ENCODE measurements at places on chromosomes 11 and 22.

- DNase-seq: no peak
Measured at GRCh38 chr22:38505541-38506117, 482 bp downstream of the DDX17 start.

DNA sequence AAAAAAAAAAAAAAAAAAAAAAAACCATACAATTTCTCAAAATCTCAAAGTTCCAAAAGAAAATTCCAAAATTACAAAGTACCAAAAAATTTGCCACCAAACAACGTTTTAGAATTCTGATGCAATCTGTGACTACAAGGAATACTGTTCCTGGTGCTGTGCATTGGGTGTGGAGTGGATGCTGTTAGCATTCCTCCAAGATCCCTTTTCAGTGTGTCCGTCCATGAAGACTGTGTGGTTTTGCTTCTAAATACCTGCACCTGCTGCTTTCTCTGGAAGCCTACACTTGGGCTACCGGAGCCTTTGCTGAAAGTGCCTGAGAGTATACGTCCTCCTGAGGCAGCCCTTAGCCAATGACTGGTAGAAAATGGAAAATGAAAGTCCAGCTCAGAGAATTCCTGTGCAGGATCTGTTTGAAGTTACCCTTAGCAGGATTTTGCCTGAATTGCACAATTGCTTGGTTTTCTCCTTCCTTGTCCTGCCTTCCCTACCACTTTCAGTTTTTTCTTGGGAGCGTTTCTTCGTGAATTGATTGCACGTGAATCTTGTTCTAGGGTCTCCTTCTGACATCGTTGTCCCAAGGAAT, 140.8 kb downstream of the TRPC6 start:
- no peak for DNase-seq

- peak; percentile 37 for DNase-seq
Measured at GRCh38 chr11:15159085-15159484, 44.4 kb downstream of the INSC start.

GRCh38 chr22:36998620-36999351, 20.5 kb downstream of the TST start:
- DNase-seq: peak; percentile 64

GRCh38 chr11:15668718-15669117, 554.0 kb downstream of the INSC start:
- DNase-seq: no peak

DNA sequence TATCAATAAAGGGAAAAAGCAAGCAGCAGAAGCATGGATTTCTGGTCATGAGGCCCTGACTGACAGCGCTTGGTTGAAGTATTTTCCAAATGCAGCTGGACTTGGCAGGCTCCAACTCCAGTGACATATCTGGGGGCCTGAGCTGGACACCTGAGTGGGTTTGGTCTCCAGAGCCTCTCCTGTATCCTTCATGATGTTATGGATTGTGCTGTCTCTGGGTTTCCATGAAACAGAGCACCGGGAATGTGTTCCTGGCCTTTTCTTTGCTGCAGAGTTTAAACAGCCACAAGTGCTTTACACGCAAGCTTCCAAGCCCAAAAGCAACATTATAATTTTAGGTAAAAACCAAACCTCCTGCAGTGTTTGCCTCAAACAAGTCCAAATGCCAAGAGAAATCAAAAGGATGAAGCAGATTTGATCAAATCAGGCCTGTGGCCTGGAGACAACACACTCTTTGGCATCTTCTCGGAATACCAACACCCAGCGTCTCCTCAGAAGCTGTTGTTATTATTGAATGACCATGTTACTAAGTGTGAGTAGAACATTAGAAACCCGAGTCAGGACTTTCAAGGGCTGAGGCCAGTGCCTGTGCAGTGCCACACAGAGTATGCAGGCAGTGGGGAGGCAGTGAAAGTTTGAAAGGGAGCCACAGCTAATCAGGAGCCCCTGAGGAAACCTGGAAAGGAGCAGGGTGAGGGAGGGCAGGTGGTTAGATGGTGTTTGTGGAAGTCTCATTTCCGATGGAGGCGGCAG, 42.0 kb downstream of the ME3 start:
- DNase-seq: no peak

- DNase-seq: no peak
Measured at GRCh38 chr22:25346859-25347751, 127.7 kb downstream of the CRYBB2 start.

GRCh38 chr22:39503630-39504029, 1.5 kb downstream of the MIEF1 start:
- no peak for DNase-seq

- no peak for DNase-seq
Measured at GRCh38 chr11:55994525-55994924, at the start of gene OR5F1. OR5F1 (minus strand) TSS chr11:55994625; CDS start chr11:55994625, 0 bp downstream.

GRCh38 chr11:58061813-58062212, 31.1 kb downstream of the OR6Q1 start:
- DNase-seq: no peak

GRCh38 chr22:18925368-18926064, 10.6 kb downstream of the PRODH start:
- DNase-seq: no peak

DNA sequence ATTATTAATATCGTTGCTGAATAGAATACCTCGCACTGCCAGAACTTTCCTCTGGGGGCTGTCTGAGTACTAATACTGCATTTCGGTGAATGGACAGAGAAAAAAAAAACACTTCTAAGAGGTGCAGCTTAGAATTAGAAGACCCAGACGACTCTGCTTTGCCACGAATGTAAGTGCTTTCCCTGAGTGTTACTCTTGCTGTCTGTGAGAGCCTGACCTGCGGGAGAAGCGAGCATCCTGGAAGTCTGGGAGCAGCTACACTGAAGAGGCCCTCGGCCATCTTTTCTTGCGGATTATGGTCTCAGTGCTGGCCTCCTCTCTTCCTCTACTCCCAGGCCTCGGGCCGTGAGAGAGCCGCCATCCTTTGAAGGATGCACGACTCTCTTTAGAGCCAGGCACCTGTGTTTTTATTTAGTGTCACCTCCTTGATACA, 94.9 kb downstream of the SCN3B start:
- no peak for DNase-seq

GRCh38 chr11:2898366-2899079, 12.9 kb upstream of the CDKN1C start:
- DNase-seq: no peak

DNA sequence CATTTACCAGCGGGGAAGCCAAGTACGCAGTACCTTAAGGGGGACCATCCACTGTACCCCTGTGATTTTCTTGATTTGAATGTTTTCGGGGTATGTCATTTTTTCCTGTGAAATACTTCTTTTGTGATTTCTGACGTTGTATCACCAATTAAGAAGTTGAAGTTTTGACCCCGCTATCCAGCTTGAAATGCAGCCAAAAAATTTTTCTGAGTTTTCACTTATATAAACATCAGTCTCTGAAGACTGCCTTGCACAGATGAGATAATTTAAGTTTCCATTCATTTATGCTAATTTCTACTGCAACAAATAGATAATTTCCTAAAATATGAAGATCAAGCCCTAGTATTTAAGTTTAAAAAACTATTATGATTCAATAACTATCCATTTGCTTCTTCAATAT, 20.0 kb downstream of the CTSC start:
- DNase-seq: no peak

DNA sequence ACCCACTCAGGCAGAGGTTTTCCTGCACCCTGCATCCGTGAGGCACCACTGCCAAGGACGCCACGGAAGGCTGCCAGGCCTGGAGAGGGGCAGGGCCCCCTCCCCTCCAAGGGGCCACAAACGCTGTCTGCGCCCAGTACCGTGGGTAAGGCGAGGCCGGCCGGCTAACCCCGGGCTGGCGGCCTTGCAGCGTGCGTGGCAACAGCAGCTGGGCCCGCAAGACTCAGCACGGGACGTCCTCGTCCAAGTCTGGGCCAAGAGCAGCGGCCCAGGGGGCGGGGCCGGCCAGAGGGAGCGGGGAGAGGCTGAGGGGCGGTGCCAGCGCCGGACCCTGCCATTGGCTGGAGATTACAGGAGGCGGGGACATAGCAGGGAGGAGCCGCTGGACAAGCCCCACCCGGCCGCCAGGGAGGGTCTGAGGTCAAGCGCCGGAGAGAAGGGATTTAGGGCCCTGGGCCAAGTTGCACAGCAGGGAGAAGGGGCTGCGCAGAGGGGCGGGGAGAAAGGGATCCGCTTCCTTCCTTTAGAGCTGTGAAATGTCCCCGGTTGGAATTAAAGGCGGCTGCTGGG, 16.0 kb downstream of the SLC43A1 start:
- DNase-seq: peak; percentile 99

GRCh38 chr22:33255791-33256190, 197.6 kb upstream of the SYN3 start:
- DNase-seq: no peak

DNA sequence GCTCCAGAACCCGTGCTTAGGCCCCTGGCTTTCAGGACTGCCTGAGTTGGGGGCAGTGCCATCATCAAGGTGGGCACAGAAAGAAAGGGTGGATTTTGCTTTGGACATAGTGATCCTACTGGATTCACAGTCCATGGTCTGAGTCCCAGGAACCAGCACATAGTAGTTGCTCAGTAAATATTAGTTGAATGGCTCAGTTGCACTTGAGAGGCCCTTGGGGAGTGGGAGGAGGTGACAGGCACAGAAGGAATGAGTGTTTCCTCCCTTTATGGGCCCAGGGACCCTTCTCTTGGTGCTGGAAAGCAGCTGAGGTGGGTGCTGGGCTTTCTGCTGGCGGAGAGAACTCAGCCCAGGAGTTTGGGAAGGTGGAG, 16.6 kb downstream of the ARHGEF17 start:
- DNase-seq: no peak

GRCh38 chr11:119148720-119149017, 183 bp upstream of the ABCG4 start:
- no peak for DNase-seq

GRCh38 chr11:68282141-68282860, 10.5 kb upstream of the C11orf24 start:
- no peak for DNase-seq

GRCh38 chr11:60336767-60337391, 9.8 kb downstream of the MS4A6E start:
- DNase-seq: no peak

DNA sequence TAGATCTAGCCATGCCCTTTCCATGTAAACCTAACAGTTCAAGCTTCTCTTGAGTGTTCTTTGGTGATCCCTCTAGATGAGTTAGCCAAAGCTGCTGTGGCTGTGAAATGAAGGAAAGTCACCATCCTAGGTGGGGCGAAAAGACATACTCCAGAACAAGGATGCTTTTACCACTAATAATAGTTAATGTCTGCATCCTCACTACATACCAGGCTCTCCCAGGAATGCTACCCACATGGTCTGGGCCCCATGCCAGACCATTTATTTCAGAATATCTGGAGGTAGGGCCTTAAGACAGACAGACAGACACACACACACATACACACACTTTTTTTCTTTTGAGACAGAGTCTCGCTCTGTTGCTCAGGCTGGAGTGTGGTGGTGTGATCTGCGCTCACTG, 14.7 kb downstream of the ABTB2 start:
- DNase-seq: no peak

DNA sequence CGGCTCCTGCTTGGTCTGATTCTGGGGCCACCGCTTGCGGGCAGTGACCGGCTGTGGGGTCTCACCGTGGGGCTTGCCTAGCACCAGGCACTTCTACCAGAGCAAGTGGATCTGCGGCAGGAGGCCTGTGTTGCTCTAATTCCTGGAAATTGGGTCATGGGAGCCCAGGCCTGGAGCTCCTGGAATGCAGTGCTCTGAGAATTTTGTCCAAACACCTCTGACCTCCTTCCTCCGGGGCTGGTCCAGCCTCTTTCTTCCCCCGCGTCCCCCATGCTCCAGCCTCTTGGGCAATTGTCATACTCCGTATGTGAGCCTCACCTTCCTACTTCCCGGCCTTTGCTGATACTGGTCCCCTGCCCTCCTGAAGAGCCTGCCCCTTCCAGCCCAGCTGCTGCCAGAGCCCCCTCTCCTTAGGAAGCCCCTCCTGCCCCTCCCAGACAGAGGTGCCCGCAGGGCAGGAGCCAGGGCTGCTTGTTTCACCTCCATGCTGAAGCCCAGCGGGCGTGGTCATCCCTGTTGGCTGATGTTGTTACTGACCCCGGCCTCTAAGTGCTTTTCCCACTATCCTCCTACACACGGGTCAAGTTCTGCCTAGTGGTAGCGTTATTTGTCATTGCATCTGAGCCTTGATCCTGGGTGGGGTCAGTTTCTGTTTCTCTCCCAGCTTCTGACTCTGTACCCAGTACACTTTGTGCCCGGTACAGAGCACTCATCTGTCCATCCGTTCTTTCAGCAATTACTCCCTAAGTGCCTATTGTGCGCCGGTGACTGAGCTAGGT, 9.6 kb downstream of the MGAT3 start:
- no peak for DNase-seq

GRCh38 chr11:57424792-57425564, 1.9 kb downstream of the SLC43A3 start:
- DNase-seq: no peak

DNA sequence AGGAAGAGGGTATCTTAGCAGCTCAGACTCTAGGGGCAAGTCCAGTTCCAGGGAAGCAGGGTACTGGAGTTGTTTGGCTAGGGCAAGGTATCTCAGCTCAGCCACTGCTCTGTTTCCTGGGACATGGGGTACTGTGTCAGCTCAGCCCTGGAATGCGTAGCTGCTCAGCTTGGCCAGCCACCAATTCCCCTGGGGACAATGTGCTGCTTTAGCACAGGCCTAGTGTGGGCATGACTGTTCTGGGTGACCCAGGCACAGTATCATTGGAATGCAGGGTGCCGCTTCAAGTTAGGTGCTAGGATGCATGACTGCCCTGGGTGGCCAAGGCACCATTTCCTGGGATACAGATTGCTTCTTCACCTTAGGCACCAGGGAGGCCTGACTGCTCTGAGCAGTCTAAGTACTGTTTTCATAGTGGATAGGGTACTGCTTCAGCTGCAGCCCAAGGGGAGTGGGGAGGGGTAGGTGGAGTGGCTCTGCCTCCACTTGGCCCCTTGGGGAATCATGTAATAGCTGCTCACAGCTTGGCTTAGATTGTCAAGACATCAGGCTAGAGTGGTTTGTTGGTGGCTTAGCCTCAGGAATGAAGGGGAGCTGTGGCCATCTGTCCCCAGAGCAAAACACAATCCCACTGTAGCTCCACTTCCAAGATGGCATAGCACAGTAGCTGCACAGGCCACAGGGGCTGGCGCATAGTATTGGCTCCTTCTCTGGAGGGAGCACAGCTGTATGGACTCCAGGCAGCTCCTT, 36.0 kb downstream of the MADD start:
- DNase-seq: no peak

- no peak for DNase-seq
Measured at GRCh38 chr11:125397421-125397820, 98.6 kb downstream of the FEZ1 start.

GRCh38 chr11:111913031-111913861, 712 bp downstream of the HSPB2 start:
- DNase-seq: no peak

DNA sequence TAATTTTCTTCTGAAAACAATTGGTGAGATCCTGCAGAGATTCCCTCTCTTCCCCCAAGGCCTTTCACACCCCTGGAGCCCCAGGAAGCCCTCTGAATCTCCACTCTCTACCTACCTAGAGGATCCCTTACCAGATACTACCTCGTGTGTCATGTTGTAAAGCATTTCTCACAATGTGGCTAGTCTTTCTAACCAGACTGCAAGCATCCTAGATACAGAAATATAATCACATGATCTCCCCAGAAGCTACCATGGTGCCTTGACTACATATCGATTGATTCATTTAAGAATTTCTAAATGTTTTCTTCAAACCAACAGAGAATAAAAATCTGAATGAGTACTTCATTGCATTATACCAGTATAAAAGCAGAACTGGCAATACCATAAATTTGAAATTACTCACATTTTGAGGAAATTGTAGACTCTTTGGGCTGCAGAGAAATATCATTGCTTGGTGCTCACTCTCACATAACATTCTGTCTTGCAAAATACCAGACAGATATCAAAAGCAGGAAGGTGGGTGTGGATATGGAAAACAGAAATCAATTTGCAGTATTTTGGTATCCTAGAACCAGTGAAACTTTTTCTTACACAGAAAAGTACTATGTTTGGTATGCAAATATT, 113.5 kb downstream of the MAML2 start:
- no peak for DNase-seq

All from H9 (cell line).